ENCODE measurements at places on chromosomes 3 and 15. TPM values are rescaled to one million over a fixed set of nuclear protein-coding genes. Genes with fewer than 3 reads are reported as not detected.

DNA sequence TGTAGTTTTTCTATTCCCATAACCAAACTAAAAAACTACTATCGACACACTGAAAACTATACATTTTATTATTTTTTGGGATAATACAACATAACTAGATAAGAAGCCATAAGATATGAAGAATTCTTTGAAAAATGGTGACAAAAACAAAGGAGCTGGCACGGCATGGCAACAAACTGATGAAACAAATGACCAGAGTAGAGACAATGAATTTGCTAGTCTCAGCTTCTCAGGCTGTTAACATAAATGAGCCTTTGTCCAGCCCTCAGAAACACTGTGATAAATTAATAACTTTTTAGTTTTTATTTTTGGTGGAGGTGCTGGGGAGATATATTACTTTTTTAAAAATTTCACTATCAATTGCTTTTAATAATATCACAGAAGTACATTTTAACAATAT, 100.7 kb downstream of the SMARCC1 start:
- no peak overlapping the region for H3K27ac ChIP-seq
- H3K27me3 ChIP-seq = no peaks in the 10 kb centered on the region
- no peak overlapping the region for H3K4me3 ChIP-seq
- no peak for DNase-seq
- H3K36me3 ChIP-seq = peaks cover 15% of the 10 kb centered on the region

DNA sequence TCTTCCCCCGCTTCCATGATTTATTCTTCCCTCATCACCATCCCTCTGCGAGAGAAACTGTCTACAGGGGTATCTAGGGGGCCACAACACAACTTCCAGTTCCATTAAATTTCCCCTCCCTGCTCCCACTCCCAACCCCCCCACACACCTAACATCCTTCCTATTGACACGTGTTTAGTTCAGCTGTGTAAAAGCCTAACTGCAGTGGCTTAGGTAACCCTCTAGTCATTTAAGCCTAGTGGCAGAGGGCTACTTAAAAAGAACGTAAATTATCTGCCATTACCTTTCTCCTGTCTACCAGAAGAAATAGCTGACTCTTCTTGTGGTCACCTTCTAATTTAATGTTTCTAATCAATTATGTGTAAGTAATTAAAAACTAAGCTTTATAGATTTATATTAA, 56.3 kb downstream of the ZNF148 start:
- H3K4me1 ChIP-seq = peaks cover 5% of the 10 kb centered on the region
- H3K27ac ChIP-seq = no peak overlapping the region
- H3K4me3 ChIP-seq = no peak overlapping the region
- H3K36me3 ChIP-seq = peaks cover 51% of the 10 kb centered on the region
- no peaks in the 10 kb centered on the region for H3K27me3 ChIP-seq

- no peak overlapping the region for H3K4me3 ChIP-seq
- H3K27me3 ChIP-seq = peaks cover 14% of the 10 kb centered on the region
- H3K4me1 ChIP-seq = peaks cover 16% of the 10 kb centered on the region
- H3K36me3 ChIP-seq = no peaks in the 10 kb centered on the region
Observed at GRCh38 chr3:125165189-125165947, 47.2 kb downstream of the SLC12A8 start.

GRCh38 chr3:33664195-33664594, 53.9 kb downstream of the CLASP2 start:
- H3K36me3 ChIP-seq = peaks cover 20% of the 10 kb centered on the region
- H3K27me3 ChIP-seq = no peaks in the 10 kb centered on the region
- peaks cover 9% of the 10 kb centered on the region for H3K4me1 ChIP-seq
- H3K4me3 ChIP-seq = no peak overlapping the region
- no peak for DNase-seq
- no peak overlapping the region for H3K27ac ChIP-seq

DNA sequence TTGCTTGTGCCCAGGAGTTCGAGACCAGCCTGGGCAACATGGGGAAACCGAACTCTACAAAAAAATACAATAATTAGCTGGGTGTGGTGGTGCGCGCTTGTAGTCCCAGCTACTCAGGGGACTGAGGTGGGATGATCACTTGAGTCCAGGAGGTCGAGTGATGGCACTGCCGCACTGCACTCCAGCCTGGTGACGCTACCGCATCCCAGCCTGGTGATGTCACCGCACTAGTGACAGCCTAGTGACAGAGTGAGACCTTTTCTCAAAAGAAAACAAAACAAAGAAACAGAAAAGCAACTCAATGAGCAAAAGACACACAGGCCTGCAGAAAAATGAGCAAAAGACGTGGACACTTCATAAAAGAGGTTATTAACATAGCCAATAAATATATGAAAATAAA, 19.9 kb upstream of the SYNM start:
- peaks cover 2% of the 10 kb centered on the region for H3K4me1 ChIP-seq
- peaks cover 30% of the 10 kb centered on the region for H3K27me3 ChIP-seq
- H3K4me3 ChIP-seq = no peak overlapping the region
- H3K36me3 ChIP-seq = no peaks in the 10 kb centered on the region

DNA sequence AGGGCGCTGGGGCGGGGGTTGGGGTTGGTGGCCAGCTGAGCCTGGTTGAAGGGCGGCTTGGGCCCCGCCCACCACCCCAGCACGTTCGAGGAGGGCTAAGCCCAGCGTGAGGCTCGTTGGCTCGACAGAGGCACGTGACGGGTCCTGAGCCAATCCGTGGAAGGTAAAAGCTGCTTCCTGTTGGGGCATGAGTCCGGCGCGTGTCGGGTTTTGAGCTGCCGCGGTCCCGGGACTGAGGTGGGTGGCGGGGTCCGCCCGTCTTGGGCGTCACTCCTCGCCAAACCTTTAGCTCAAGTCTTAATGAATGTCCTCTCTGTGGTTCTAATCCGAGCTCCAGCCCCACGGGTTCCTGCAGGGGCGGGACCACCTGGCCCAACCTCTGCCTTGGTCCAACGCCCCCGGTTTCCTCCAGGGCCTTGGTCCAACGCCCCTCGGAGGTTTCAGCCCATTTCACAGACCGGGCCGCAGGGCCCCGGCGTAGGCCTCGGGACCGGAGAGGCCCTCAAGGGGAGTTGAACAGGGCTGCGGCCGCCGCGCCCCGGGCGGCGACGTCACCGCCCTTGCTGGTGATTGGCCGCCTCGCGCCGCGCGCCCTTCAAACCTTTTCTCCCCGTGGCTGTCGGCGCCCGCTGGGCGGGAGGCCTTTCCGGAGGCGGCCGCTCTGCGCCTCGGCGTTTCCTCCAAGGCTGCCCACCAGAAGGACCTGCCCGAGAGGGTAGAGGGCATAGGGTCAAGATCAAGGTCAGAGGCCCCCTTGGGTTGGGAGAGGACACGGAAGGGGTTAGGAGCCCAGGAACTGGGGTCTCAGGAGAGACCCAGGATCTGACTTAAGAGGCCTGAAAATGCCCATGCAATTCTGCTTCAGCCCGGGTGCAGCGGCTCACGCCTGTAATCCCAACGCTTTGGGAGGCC, at the start of gene RCCD1:
Gene RCCD1 (plus strand): TSS at position 173 of the 912 bp plus-strand sequence. CDS start 1,851 bp downstream, outside the sequence.
- no peaks in the 10 kb centered on the region for H3K27me3 ChIP-seq
- peaks cover 12% of the 10 kb centered on the region for H3K4me1 ChIP-seq
- DNase-seq = peak; percentile 88

GRCh38 chr3:190617185-190617584, 103.3 kb downstream of the IL1RAP start:
- no peaks in the 10 kb centered on the region for H3K27me3 ChIP-seq
- H3K27ac ChIP-seq = peak overlapping the region; percentile 75
- peaks cover 44% of the 10 kb centered on the region for H3K4me1 ChIP-seq
- H3K4me3 ChIP-seq = peak overlapping the region; percentile 8

- peak; percentile 90 for DNase-seq
- H3K4me3 ChIP-seq = peak overlapping the region; percentile 100
- peak overlapping the region; percentile 99 for H3K27ac ChIP-seq
- H3K27me3 ChIP-seq = no peaks in the 10 kb centered on the region
Observed at GRCh38 chr3:186783731-186784515, 546 bp downstream of the EIF4A2 start.

GRCh38 chr3:64536166-64536565, 151.6 kb downstream of the ADAMTS9 start:
- no peak overlapping the region for H3K4me3 ChIP-seq
- H3K27me3 ChIP-seq = peaks cover 4% of the 10 kb centered on the region
- H3K36me3 ChIP-seq = no peaks in the 10 kb centered on the region
- peaks cover 2% of the 10 kb centered on the region for H3K4me1 ChIP-seq
- H3K27ac ChIP-seq = no peak overlapping the region

GRCh38 chr3:52688266-52688665, 2.4 kb downstream of the GNL3 start:
- no peak overlapping the region for H3K27ac ChIP-seq
- H3K4me1 ChIP-seq = peaks cover 37% of the 10 kb centered on the region
- no peaks in the 10 kb centered on the region for H3K27me3 ChIP-seq
- no peak for DNase-seq
- H3K36me3 ChIP-seq = peaks cover 23% of the 10 kb centered on the region

DNA sequence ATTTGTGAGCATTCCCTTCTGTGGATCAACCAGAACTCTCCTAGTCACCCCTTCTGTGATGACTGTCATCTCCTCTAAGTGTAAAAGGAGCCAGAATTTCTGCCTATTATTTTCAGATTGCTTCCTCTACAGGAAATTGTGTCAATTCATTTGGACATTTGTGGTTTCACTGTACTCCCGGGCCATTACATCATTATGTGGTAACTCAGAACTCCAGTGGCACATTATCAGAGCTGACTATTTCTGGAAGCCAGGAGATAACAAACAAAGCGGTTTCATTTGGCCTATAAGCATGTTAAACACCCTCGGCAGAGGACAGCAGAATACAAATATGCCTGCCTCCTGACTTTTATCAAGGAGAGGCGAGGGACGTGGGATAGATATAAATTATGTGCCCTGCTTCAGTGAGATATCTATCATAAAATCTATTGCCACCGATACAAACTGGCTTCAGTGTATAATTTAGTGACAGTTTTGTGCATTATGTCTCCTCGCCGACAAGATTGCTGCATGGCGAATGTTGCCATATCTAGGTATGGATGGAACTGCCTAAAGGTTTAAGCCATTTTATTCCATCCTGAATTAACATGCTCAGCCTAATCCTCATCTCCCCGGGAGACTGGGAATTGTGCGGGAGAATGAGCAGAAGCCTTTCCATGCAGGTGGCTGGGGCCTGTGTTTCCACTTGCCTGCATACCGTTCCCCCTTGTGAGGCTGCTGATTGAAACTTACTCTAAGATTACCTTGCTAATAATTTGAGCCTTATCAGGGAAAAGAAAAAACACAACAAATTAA, 193.4 kb upstream of the SEMA6D start:
- no peak overlapping the region for H3K27ac ChIP-seq
- H3K4me1 ChIP-seq = no peaks in the 10 kb centered on the region
- H3K36me3 ChIP-seq = no peaks in the 10 kb centered on the region
- no peak for DNase-seq
- H3K27me3 ChIP-seq = no peaks in the 10 kb centered on the region

GRCh38 chr3:129315223-129315997, 36.7 kb downstream of the HMCES start:
- H3K4me3 ChIP-seq = peak overlapping the region; percentile 98
- peaks cover 9% of the 10 kb centered on the region for H3K36me3 ChIP-seq
- peak; percentile 66 for DNase-seq
- H3K4me1 ChIP-seq = peaks cover 32% of the 10 kb centered on the region
- no peaks in the 10 kb centered on the region for H3K27me3 ChIP-seq
- peak overlapping the region; percentile 98 for H3K27ac ChIP-seq

- H3K4me1 ChIP-seq = peaks cover 7% of the 10 kb centered on the region
- no peaks in the 10 kb centered on the region for H3K27me3 ChIP-seq
- H3K4me3 ChIP-seq = no peak overlapping the region
- DNase-seq = no peak
- H3K27ac ChIP-seq = no peak overlapping the region
- no peaks in the 10 kb centered on the region for H3K36me3 ChIP-seq
Observed at GRCh38 chr3:195596765-195597171, 13.0 kb upstream of the APOD start.

DNA sequence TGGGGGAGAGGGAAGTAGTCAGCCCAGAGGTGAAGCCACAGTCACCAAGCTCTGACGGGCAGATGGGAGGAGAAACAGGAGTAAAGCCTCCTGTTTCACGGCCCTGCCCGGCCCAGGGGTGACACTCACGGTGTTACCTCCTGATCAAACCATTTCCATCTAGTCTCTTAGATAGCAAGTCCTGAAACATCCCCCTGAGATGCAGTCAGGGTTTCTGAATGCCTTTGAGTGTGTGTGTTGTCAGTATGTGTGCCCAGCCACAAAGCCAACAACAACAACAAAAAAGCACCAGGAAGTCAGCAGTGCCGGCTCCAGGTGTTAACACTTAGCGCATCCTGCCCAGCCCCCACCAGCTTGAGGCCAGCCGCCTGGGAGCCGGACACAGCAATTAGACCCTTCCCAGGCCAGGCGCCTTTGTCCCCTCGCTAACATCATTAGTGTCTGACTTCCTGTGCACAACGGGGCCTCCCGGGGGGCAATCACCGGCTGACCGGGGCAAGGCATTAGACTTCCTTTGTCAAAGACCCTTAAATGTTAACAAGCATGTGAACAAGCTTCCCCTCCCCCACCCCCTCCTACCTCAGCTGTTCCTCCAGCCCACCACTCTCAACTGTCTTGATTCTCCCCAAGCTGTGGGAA, 34.5 kb downstream of the IL17RD start:
- no peak overlapping the region for H3K27ac ChIP-seq
- H3K27me3 ChIP-seq = peaks cover 2% of the 10 kb centered on the region
- H3K4me1 ChIP-seq = peaks cover 6% of the 10 kb centered on the region

DNA sequence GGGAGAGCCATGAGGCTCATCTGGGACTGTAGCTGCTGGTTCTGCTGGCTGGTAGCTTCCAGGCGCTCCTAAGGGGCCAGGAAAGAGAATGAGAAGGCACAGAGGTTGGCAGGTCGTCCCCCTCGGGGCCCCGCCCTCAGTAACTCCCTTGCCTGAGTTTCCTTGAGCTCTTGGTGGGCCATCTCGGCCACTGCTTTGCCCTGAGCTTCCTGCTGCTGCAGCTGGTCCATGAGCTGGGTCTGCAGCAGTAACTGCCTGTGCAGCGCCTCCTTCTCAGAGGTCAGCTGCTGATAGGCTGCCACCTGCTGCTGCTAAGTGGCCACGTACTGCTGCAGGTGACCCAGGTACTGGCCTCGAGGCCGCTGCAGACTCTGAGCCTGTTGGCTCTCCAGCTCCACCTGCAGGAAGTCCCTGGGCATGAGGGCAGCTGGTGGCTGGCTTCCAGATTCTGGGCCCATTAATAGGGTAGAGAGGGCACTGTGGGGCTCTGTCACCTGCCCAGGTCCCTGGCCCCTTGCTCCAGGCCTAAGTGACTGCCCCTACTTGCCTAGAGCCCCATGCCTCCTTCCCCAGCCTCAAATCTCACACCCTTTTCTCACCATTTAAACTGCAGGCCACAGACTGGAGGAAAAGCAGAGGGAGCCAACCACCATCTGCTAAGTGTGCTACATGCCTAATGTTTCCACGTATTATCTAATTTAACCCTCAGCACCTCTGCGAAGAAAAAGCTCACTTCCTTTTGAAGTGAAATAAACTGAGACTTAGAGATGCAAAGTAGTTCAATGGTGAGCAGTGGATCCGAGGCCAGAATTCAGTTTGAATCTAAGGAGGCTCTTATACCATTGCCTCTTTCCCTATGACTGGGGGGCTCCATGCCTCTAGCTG, 10.8 kb upstream of the VPS33B start:
- peaks cover 11% of the 10 kb centered on the region for H3K4me1 ChIP-seq
- H3K27ac ChIP-seq = no peak overlapping the region
- H3K27me3 ChIP-seq = peaks cover 10% of the 10 kb centered on the region
- peak; percentile 75 for DNase-seq
- no peaks in the 10 kb centered on the region for H3K36me3 ChIP-seq

The XPC gene
- total RNA-seq = 56.8 TPM

The FBXW12 gene
- total RNA-seq = not detected

The ARID3B gene
- 43.0 TPM for total RNA-seq
